Fibroblast of the conjunctiva (primary cell): ENCODE measurements at places on chromosomes 11 and 22.

GRCh38 chr11:69848201-69848600 is 29.0 kb upstream of the FGF3 start:
- DNase-seq: no peak

GRCh38 chr11:113477321-113477720 is 2.1 kb upstream of the DRD2 start:
- no peak for DNase-seq

DNA sequence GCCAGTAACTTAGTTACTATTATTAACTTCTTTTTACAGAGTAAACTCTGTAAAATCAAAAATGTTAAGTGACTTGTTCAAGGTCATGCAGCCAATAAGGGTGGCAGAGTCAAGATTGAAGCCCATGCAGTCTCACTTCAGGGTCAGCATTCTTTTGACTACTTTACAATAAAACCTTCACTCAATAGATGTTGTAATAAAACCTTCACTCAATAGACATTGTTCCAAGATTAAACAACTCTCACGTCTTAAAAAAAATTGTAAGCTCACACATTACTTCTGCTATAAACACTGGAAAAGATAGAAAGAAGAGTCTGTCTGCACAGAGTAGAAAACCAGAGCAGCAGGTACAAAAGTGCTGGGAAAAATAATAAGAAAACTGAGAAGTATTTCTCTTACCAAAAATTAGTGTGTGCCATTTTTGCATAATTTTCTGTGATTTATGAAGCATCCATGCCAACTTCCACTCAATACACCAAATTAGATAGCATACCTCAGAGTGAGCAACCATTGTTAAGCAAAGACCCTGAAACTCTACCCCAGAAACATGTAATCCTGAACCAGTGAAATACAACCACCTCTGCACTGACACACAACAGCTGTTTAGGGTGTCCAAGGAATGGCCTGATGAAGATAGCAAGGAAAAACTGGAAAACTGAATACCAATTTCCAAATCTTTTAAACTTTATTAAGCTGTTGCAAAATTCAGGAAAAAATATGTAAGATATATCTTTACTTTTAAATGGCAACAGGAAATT is 4.9 kb upstream of the SOX6 start:
- DNase-seq: no peak

DNA sequence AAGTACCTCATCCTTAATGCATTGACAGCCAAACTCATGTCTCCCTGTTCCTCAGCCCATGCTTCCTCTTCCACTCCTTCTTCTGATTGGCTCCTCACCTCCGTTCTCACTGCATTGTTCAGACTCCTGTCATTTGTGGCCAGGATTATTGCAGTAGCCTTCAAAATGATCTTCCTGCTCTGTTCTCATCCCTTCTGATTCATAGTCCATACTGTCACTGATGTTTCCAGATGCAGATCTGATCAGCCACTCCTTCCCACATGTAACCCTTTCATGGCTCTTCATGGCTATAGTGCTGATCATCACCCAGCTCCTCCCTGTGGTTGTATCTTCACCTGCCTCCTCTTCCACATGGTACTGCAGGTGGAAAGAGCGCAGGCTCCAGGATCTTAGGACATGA is 71.7 kb downstream of the DEPDC5 start:
- DNase-seq: no peak
